Stimulated activated CD4-positive, alpha-beta T cell treated with anti-CD3 and anti-CD28 coated beads, TNF-alpha, amount 100 ng/mL, for 24 hours (primary cell): ENCODE measurements at places on chromosomes 13 and 19.

- DNase-seq: no peak
Observed at GRCh38 chr13:79710376-79710775, 229.4 kb downstream of the NDFIP2 start.

- DNase-seq: no peak
Observed at GRCh38 chr19:49858088-49858985, 7.4 kb downstream of the PTOV1 start.

GRCh38 chr13:36766295-36766694, 52.7 kb upstream of the RFXAP start:
- no peak for DNase-seq

- DNase-seq: peak; percentile 62
Observed at GRCh38 chr19:2327773-2328400, 499 bp downstream of the LSM7 start.

DNA sequence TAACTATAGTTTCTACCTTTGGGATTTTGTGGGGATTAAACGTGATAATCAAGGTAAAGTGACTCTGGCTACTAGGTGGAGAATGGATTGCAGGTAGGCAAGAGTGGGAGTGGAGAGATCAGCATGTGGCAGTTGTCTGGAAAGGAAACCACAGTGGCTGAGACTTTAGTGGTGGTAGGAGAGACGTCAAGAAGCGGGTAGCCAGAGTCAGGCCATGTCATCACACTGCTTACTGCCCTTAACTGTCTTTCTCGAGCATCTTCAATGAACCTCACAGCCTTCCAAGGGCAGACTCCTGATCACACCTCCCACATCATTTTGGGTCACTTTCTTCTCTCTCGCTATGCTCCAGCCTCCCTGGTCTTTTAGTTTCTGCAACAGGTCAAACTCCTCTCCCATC, 28.6 kb upstream of the MBNL2 start:
- no peak for DNase-seq

DNA sequence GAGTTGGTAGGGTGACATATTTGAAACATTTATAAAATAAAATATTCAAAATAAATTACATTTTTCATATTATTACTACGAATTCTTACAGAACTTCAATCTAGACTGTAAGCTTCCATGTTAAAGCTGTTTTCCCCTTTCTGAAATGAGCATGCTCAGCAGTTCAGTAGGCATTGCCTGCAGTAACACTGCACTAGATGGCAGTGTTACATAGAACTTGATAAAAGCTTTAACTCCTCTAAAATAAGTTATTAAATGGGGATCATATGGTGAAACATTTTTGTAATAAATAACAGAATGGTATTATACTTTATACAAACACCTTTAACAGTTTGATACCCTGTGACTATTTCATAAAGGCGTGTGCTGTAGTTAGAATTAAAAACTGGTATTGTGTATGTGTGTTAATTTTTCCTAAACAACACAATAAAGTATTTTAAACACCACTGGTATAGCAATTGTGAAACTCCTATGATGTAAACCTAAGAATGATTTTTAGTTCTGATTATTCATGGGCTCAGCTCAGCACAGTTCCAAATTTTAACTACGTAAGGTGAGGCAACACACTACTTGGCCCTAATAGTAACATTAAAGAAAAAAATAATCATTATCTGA, 11.6 kb upstream of the GPR18 start:
- no peak for DNase-seq
